ENCODE measurements at places on chromosomes 7 and 10.

- no peak for DNase-seq
Observed at GRCh38 chr10:61662794-61663259, at the start of gene CABCOCO1. TSS of gene CABCOCO1 (plus strand) at chr10:61662929. CDS start at chr10:61662973, 44 bp downstream.

DNA sequence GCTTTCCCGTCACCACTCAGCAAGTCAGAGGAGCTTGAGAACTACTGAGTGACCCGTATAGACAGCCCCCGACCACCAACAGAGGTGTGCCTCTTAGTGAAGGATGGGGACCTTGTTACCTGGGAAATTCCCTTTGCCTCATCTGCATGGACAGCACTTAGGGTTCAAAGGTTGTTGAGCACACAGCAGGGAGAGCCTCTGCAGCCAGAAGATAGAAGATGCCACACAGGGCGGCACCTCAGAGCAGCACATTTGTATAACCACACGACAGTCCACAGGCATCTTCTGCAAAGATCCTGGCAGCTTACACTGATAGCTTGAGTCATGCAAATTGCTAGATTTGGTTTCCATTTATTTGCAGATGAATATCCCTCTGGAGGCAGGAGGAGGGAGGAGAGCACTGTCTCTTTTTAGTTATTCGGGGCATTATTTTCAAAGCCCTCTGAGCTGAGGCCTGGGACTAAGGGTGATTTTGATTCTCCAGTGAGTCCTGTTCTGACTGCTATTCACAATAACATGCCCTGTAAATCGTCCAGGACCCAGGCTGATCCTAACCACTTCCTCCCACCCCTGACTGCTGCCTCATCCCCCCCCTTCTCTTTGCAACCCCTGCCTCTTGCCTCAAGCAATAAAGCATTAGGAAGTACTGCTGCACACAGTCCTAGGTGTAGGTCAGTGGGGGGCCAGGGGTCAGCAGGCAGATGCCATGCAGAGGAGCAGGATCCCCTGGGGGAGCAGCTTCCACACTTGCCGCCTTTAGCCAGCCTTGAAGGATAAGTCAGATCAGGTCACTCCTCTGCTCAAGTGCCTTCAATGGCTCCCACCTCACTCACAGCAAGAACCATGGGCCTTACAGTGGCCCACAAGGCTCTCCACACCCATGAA lies 24.6 kb upstream of the INMT start:
- DNase-seq = peak; percentile 70

DNA sequence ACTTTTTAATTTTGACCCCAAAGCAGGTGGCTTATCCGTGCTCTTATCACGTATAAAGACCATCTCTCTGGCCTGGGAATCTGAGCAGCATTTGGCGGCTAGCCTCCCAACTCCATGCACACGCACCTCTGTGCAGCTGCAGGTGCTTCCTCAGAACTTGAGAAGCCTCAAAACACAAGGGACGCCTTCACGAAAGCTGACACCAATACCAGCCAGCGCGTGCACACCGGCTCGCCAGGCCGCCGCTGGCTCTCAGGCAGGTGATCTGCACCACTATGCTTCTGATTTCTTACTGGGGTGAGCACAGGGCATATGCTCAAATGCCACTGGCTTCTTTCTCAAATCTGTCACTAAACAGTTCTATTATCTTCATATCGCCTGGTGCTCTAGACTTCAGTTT lies 145.0 kb downstream of the PARD3 start:
- DNase-seq = no peak

- DNase-seq = no peak
Observed at GRCh38 chr7:73991522-73992100, 36.4 kb upstream of the ELN start.

DNA sequence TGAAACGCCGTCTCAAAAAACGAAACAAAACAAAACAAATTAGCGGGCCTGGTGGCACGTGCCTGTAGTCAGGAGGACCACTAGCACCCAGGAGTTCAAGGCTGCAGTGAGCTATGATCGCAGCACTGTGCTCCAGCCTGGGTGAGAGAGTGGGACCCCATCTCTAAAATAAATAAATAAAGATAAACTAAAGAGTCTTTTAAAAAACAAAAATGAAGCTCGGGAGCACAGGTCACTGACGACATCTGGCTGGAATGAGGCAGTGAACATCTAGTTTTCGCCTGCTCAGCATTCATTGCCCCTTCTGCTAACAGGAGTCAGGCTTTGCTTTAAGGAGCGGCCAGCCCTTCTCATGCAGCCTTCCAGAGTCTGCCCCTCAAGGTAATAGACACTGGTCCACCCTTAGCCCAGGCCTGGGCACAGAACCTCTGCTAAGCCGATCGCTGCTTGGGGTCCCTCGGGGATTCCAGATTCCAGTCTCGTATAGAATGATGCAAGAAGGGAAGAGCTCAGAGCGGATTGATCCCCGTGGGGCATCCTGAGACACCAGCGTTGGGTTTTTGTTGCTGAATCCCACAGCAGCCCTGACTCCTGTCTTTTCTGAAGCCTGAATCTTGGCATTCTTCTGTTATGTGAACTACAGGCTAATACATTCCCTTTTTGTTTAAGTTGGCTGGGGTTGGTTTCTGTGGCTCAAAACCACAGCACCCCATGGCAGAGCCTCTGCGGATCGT lies 14.2 kb upstream of the FOXK1 start:
- DNase-seq = no peak

DNA sequence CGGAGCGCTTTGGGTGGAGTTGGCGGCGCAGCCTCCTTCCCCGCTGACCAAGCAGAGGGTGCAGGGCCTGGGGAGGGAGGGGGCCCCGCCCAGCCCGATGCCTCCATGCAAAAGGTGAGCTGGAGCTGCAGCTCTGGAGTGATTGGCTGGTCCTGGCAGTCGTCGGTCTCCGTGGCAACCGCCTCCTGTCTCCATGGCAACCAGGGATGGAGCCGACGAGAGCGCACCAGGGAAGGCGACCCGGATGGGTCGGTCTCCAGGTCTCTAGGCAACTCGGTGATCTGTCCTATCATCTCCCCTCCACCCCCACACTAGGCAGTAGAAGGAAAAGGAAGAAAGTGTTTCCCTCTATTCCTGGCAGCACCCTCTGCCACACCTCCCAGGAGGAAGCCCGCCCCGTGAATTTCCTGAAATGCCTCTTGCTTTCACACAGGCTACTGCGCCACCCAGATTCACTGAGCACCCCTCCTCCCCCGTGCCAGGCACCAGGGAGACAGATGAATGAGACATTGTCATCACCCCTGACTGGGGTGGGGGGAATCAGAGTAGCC lies 647 bp upstream of the NACAD start:
- DNase-seq = peak; percentile 33

GRCh38 chr7:88700725-88701124 lies 58.8 kb upstream of the ZNF804B start:
- DNase-seq = no peak

GRCh38 chr7:131370523-131370968 lies 42.9 kb downstream of the MKLN1 start:
- DNase-seq = peak; percentile 47

DNA sequence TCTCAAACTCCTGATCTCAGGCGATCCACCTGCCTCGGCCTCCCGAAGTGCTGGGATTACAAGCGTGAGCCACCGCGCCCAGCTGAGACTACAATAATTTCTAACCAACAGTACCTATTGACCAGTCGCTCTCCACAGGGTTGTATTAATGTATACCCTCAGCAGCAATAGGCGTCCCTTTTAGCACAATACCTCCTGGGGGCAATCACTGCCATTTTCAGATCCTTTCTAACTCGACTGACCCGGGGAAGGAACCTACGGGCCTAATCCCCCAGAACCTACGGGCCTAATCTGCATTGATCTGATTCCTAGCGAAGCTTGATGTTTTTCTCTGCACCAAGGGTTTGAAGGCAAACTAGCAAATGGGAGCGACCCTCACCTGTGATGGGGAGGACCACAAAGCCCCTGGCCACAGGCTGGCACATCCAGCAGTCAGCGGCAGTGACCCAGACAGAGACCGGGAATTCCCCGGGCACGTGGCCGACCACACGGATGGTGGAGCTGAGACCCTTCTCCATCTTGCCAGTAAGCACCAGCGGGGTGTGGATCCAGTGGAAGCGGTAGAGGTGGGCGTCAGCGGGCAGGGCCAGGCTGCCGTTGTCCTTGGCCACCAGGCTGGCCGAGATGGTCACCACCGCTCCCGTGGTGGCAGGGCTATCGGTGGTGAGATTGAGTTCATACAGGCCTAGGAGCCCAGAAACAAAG lies 6.9 kb downstream of the TMEM130 start:
- no peak for DNase-seq

DNA sequence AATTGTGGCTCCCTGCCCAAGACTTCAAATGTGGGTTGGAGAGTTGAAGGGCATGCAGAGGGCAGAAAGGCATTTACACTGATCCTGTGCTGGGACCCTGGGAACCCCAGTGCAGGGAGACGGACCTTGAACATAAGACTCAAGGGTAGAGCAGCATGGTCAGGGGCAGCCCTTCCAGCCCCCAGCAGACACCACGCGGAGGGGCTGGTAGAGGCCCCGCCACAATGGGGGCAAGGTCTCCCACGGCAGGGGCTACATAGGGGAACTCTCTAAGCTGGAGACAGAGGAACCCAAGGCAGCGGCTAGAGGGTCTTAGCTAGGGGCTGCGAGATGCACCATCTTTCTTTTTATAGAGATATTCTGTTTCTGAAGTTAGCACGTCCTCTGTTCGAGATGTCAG lies 45.2 kb upstream of the EBF3 start:
- no peak for DNase-seq
